ENCODE measurements at places on chromosomes 13 and 19.

GRCh38 chr13:27915301-27916207 lies 4.2 kb upstream of the PDX1 start:
- DNase-seq, result no peak

GRCh38 chr13:20482275-20482761 lies 43.3 kb downstream of the CRYL1 start:
- DNase-seq, result no peak

GRCh38 chr13:43364210-43365038 lies 341.0 kb downstream of the DNAJC15 start:
- DNase-seq, result peak; percentile 16

DNA sequence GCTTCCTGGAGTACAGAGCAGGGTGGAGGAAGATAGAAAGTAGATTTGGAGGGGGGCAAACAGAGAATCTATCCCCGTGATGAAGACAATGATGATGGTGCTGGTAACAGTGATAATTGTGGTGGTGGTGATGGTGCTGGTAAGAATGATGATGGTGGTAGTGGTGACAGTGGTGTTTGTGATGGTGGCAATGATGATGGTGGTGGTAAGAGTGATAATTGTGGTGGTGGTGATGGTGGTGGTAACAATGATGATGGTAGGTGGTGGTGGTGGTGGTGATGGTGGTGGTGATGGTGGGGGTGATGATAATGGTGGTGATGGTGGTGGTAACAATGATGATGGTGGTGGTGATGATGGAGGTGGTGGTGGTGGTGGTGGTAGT lies 169.8 kb downstream of the TSHZ3 start:
- DNase-seq, result no peak

GRCh38 chr13:28137596-28137995 lies 749 bp upstream of the PAN3 start:
- no peak for DNase-seq

GRCh38 chr13:51292000-51292565 lies 47.4 kb upstream of the SERPINE3 start:
- DNase-seq, result no peak

GRCh38 chr19:54677217-54677616 lies 14.4 kb downstream of the LILRB4 start:
- no peak for DNase-seq

GRCh38 chr13:22198641-22199217 lies 527.9 kb downstream of the FGF9 start:
- DNase-seq, result no peak

GRCh38 chr19:19256072-19256969 lies 16.8 kb downstream of the TM6SF2 start:
- DNase-seq, result no peak

DNA sequence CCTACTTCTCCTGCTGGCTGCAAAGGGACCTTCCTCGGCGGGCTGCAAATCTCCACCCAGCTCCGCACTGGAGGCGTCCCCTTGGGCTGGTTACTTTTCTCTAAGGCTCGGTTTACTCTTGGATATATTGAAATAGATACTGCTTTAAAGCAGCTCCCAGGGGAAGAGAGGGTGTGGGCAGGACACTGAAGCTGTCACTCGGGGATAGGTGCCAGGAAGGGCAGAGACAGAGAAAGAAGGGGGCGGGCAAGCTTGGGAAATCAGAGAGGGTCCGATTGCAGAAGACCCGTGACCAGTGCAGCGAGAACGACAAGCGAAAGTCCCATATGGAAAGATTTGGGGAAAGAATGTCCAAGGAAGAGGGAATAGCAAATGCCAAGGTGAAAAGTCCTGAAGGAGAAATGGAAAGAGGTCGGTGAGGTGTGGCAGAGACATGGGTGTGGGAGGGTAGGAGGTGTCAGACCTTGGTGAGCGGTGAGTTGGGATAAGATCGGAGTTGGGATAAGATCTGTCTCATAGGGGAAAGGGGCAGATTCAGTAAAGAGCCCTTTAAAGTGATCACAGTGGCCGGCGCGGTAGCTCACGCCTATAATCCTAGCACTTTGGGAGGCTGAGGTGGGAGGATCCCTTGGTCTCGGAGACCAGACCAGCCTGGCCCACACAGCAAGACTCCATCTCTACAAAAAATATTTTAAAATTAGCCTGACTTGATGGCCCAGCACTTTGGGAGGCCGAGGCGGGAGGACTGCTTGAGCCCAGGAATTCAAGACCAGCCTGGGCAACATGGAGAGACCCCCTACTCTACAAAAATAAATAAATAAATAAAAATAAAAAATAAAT lies 618 bp downstream of the THSD8 start:
- peak; percentile 58 for DNase-seq

DNA sequence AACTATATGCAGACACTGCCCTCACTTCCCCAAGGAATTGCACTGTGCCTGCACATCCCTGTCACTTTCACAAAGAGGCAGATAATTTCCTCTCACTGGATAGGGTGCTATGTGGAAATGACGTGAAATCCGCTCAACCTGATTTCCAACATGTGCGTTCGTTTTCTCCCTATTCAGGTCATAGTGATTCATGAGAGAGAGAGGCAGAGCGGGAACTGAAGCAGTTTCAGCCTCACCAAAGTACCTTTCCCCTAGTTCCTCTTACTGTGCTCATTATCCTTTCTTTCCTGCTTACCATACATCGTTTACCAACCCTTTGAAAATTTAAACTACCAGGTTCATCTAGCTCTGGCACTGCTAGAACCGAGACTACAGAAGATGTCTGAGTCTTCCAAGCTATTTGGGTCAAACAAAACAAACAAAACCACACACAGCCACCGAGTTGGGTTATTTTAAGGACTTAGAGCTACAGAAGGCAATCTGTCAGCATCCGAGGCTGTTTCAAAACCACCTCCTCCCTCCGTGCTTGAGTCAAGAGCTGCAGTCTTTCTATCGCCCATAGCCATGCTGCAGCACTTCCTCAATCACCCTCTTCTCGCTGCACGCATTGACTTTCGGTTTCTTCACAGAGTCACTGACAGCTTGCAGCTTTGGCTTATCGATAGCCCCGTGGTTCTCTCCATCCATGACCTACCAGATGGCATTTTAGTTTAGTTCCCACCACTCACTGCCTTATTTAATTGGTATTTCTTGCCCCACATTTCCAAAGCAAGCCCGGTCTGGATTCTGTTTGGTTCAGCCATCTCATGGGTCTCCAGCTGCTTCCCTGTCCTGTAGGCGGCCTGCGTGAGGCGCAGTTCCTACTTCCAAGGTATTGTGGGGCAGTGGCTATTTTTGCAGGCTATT lies 1395.8 kb downstream of the EFNB2 start:
- no peak for DNase-seq

DNA sequence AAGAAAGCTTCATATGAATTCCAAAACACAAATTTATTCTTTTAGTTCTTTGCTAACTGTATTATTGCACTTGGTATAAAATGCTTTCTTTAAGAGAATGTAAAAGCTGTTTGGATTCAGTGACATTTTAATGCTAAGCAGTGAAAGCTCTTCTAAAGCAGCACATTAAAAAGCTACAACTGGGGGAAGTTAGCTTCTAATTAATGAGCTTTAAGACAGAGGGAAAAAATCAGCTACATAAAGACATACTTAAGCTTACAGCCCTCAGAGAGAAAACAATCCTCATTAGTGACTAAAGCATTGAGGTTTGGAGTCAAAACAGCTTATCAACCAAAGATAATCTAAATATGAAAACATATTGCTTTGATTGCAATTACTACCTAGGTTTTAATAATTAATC lies 1222.2 kb upstream of the SPRY2 start:
- DNase-seq, result no peak

DNA sequence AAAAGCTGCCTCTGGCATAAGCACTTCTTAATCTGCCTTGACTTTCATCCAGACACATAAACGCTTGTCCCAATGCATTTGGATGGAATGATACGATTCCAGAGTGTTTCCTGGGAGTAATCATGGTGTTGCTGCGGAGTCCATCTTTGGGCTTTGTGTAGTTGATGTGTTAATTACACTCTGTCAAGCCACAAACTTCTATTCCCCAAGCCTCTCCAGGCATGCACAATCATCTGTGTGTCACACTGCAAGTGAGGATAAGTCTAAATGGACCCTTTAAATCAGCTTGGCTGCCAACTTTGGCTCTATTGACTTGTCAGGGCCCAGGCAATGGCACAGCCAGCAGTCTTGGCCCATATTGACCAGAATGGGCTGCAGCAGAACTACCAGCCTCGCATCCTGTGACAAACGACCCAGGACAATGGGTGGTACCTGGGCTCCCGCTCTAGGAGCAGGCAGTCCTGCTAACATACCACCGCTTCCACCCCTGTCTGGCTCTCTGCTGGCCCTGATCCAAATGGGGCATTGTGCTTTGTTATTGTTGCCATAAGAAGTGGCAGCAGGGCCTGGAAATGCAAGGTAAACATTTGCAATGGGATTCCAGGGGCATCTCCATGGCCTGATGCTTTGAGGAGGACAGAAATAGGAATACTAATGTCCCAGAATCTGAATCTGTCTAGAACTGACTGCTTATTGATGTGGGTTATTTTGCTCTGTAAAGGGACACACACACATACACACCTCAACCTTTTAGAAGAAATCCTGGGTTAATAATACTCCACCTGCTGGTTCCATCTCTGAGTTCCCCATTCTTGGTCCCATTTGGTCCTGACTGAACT lies 127.2 kb downstream of the DNAJC15 start:
- no peak for DNase-seq

DNA sequence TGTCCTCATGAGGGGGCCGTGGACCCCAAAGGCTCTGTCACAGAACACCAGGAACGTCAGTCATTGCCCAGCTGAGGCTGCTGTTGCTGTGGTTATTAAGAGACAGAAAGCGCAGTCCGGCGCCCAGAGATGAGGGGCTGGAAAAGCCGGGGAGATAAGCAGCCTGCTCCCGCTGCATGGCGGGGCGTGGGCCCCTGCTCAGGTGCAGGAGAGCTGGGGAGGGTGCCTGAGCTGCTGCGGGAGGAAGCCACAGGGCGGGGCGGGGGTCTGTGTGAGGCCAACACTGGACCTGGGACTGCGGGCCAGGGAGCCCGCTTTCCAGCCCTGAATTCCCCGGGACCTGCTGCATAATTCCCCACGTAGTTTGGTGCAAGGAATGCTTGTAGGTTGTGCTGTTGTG lies 11.3 kb downstream of the SOX1 start:
- no peak for DNase-seq

DNA sequence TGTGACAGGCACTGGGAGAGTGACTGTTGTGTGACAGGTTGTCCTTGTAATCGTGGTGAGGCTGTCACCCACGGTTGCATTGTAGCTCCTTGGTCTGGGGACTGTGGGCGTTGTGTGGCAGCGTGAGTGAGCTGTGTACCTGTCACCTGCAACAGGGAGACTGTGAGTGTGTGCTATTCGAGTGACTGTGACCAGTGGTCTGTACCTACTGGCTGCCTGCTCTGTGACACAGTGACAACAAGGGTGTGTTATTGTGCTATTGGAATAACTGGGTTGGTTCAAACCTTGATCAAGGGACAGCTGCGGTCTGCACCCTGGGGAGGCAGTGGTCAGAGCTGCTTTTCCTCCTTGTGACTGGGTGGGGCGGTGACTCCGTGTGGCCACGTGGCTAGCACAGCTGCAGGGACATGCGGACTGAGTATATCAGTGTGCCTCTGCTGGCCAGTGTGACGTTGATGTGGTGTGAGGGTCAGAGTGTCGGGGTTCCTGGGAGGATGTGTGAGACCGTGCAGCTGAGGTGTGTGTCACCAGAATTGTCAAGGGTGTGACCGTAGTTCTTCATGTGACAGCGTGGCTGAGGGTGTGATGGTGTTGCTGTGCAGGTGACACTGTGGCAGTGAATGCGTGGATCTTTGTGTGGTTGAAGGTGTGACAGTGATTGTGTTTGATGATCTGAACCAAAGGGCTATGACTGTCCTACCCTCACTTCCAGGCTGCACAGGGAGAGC lies 10.1 kb upstream of the NFIX start:
- DNase-seq, result peak; percentile 56

- DNase-seq, result no peak
These were observed 41.1 kb upstream of the GAS6 start for GRCh38 chr13:113905018-113905417.

GRCh38 chr13:39047560-39047959 lies 9.3 kb downstream of the NHLRC3 start:
- DNase-seq, result no peak

GRCh38 chr19:40872209-40872608 lies 9.8 kb downstream of the CYP2A7 start:
- DNase-seq, result no peak

DNA sequence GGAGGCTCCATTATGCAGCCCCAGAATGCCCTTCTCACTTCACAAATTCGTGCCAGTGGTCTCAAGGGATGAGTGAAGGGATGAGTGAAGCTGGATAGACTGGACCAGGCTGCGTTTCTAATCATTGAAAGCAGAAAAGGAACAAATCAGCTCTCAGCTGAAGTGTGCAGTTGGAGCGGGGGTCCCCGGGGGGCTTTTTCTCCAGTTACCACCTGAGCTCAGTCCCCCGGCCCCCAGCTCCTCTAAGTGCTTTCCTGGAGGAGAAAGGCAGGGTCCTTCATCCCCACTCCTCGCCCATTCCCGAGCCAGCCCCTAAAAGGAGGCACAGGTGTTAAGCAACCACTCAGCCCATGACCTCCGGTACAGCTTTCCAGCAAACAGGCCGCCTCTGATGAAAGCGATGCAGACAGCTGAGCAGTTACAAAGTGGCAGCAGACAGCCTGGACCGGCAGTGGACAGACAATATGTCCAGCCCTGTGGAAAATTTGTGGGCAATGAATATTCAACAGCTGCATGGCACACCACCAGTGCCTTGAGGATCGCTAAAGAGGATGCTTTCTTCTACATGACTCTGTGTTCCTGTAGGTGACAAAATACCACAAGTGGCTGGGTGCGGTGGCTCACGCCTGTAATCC lies 110.7 kb upstream of the UBL3 start:
- DNase-seq, result no peak

GRCh38 chr13:46982856-46983582 lies 86.2 kb upstream of the HTR2A start:
- no peak for DNase-seq
